CD4-positive, alpha-beta T cell treated with Interleukin-6 at 100 ng/mL for 8 hours (primary cell): ENCODE measurements at places on chromosomes 1 and 21.

GRCh38 chr1:32350785-32351398 is 11.4 kb downstream of the FAM229A start:
- DNase-seq = no peak

DNA sequence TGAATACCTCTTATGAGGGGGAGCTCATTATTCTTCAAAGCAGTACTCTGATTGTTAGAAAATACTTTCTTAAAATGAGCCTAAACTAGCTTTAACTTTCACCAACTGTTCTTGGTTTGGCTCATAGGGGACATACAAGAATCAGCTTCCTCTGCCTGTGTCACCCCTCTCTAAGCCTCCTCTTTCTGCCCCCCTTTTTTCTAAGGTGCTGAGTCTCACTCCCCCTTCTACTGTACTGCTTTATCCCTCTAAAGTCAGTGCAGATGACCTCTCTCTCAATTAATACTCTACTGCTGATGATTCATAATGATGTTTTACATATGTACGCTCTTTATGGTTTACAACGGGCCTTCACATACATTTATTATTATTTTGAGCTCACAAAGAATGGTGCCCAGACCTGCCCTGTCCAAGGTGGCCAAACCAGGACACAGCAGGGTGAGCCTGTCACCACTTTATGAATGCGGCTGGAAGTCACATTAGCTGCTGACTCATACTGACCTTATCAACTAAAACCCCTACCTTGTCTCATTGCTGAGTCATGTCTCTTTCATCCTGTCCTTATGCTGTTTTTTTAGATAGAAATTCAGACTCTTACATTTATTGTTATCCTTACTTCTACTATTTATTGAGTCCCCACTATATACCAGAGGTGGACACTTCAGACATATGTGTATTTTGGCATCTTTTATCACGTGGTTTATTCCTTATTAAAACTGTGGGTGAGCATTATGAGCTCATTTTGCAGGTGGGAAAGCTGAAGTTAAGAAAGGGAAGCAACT is 126.9 kb downstream of the RNF220 start:
- DNase-seq = no peak

- DNase-seq = no peak
These were observed 78.3 kb downstream of the NIBAN1 start for GRCh38 chr1:184896000-184896399.

GRCh38 chr1:161966067-161966466 is 57.6 kb downstream of the OLFML2B start:
- no peak for DNase-seq

DNA sequence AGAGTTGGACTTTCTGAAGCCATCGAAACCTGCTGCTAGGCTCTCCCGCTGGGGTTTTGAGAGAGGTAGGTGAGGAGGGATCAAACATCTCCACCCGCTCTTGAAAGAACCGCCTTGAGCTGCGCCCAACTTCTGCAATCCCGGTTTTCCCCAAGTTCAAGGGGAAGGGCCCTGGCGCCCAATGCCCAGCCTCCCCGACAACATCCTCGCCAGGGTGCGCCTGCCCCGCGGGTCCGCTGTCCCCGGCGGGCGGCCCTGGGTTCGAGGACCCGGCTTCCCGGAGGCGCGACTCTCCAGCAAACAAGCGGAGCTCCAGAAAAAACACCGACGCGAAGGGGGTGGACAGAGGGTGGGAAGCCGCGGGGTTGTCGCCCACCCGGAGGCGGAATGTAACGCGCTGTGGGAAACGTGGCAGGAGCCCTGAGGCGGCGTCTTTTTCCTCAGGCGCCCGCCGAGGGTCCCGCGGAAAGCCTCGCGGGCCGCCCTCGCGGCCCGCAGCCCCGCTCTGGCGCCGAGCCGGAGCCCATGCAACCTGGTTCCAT is 607 bp downstream of the BTG3 start:
- DNase-seq = peak; percentile 6

DNA sequence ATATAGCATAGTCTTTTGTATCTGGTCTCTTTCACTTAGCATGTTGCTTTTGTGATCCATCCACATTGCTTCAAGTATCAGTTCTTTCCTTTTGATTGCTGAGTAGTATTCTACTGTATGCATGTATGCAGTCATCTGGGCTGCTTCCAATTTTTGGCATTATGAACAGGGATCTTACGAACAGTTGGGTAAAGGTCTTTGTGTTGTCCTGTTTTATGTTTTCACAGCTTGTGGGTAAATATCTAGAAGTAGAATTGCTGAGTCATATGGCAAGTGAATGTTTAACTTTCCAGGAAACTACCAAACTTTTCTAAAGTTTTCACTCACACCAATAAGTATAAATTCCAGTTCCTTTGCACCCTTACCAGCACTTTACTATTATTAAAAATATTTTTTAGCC is 60.9 kb downstream of the LHX4 start:
- no peak for DNase-seq

DNA sequence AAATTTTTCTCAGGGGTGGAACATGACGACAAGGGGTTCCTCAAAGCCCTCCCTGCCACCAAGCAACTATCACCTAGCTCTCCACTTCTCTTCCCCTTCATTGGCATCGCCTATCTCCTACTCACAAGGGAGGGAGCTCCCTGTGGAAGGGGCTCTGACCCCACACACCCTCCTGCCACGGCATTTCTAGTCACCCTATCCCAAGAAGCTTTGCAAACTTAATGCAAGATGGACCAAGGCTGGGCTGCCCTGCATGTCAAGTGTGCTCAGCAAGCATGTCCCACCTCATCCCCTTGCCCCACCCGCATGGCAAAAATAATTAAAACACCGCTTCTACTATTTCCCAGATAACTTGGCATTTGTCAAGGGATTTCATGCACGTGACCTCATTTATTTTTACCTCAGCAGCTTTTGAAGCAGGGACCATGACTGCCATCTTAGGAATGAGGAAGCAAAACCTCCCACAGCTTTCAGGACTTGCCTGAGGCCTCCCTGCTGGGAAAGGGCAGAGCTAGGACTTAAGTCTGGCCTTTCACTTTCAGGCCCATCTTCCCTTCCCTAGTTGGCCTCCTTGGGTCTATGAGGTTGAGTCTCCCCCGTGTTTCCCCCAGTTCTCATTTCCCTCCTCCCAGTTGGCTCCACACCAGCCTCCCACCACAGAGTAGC is 161.3 kb downstream of the TSEN15 start:
- DNase-seq = no peak

DNA sequence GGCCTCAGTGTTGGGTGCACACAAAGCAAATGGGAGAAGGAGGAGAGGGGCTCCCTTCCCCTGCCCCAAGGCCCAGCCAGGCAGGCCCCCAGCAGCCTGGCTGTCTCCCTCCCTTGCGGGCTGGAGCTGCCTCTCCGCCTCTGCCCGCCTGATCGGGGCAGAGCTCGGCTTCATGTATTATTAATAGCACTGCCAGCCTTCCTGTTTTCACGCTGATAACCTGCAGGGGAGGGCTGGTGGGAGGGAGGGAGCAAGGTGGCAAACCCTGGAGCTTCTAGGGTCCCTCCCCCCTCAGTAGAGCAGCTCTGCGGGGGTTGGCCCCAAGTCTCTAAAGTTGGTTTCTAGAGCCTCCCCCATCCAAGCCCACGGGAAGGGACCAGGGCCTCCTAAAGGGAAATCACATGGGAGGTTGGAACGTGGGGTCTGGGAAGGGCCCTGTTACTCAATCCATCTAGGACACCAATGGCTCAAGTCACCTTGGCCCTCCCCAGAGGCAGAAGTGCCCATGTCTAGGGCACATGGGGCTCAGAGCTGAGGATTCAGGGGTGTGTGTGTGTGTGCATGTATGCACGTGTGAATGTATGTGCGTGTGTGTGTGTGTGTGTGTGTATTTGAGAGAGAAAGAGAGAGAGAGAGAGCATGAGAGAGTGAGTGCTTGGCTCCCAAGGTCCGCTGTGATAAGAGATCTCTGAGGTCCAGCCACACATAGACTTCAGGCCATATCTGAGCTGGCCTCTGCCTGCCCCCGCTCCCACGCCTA is 21.8 kb upstream of the POU3F1 start:
- DNase-seq = no peak

DNA sequence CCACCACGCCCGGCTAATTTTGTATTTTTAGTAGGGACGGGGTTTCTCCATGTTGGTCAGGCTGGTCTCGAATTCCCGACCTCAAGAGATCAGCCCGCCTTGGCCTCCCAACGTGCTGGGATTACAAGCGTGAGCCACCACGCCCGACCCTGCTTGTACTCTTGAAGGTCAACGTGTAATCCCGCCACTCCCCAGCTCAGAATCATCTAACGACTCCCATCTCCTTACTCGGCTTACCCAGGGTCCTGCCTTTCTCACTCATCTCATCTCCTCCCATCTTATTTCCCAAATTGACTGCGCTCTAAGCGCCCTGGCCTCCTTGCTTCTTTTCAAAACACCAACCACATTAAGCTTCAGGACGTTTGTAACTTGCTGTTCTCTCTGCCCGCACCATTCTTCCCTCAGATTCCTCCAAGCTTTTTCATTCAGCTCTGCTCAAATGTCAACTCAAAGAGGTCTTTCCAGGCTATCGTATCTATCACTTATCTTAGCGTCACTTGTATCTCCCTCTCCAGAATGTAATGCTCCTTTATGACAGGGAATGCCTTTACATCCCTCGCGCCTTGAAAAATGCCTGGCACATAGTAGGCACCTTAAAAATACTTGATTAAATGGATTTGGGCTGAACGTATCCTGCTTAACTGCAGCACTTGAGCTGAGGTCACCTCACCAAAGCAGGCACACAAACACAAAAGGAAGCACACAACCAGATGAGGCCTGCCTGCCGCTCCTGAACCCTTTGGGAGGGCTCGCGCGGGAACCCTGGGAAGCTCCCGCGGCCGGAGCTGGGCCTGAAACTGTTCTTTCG is 1.4 kb upstream of the USP1 start:
- no peak for DNase-seq

- DNase-seq = no peak
These were observed 160.4 kb downstream of the PIK3R3 start for GRCh38 chr1:45971922-45972531.

DNA sequence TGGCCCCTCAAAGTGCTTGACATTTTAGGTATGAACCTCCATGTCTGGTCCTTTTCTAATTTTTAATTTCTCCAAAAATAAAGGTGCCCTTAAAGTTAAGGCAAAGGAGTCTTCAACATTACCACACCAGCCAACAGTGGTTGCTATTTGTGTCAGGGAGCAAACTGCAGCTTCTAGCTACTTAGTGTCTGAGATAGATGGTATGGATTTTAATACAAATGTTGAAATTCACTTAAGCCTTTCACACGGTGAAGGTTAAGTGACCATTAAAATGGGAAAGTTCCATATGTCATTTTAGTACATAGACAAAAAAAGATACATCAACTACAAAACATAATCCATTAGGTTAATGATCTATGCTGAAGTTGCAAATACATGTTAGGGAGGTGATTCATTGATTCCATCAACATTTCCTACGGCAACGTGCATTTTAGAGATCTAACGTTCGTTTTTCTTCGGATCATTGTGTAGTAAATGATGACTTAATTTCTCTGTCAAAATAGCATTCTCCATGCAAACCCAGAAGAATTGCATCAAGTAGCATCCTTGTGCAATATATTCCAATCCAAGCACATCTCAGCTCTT is 48.2 kb upstream of the RGS21 start:
- DNase-seq = no peak

DNA sequence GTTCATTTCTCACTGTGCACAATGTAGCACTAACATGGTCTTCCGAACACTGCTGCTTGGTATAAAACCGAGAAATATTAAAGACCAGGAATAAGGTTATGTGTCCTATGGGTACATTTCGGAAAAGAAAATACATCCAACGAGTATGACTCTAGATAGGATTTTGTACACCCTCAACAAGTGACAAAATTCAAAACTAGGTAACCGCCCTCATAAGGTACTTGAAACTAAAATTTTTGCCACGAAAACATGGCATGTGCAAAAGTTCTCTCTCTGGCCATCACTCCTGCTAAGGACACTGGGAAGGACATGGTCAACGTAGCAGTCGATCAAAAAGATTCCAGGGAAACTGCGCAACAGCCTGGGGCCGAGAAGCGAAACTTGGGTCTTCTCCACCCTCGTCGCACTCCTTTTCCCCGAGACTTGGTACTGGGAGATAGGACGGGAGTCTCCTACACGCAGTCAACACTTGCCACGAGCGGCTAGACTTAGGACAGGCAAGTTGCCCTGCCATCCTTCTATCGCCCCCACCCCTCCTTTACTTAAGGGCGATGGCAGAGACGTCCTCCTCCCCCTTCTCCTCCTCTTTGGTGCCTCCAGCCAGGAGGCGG is 338 bp upstream of the TOR1AIP1 start:
- DNase-seq = no peak

DNA sequence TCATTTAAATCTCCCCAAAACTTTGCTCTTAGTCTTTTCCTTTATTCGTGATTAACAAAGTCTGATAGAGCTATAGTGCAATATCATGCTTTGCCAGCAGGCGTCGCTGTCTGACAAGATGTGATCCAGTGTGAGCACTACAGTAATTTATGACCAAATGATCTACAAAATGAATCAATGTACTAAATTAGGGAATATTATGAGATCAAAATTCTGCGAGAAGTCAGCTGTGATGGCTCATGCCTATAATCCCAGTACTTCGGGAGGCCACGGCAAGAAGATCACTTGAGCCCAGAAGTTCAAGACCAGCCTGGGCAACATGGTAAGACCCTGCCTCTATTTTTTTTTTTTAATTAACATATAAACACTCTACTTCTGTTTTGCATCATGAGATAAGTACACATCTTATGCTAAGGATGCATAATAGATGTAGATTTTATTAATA is 3.6 kb upstream of the SPSB1 start:
- DNase-seq = peak; percentile 78

- DNase-seq = no peak
These were observed 593.1 kb downstream of the NUF2 start for GRCh38 chr1:163914785-163915413.

DNA sequence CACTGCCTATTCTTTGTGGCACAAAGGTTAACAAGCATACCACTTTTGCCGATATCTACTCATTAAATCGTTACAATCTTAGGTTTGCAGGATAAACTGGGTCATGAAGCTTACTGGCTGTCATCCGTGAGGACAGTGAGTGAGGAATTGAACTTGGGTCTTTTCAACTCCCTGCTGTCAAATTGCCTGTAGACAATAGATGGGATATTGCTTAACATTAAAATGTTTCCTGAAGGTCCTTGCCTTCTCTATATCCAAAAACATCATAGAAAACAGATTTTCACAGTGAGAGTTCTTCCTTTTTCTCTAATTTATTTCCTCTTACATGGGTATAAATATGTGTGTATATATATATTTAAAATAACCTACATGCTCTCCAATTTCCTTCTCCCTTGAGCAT is 257.8 kb downstream of the LMO4 start:
- DNase-seq = no peak

- no peak for DNase-seq
These were observed 95.5 kb downstream of the GRIK3 start for GRCh38 chr1:36938819-36939218.

- no peak for DNase-seq
These were observed 13.8 kb downstream of the UBE4B start for GRCh38 chr1:10046356-10047085.

DNA sequence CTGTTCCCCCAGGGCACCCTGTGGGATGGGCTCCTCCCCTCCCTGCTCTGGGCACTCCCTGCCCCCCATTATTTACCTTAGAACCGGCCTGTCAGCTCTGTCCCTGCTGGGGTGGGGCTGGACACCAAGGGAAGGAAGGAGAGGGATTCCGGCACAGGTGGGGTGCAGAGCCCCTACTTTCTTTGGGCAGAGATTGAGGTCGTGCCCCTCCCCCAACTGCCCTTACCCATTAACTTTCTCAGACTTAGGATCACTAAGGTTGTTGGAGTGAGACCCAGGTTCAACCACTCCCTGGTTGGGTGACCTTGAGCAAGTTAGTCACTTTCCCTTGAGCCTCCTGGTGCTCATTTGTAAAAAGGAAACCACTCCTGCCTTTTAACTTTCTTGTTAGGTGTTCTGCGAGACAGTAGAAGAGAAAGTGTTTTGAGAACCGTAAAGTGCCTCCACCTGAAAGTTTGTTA is 57.0 kb upstream of the SYNC start:
- DNase-seq = no peak

GRCh38 chr21:34850166-34850690 is 181.4 kb downstream of the CLIC6 start:
- no peak for DNase-seq
